ENCODE measurements at places on chromosomes 12 and 14.

GRCh38 chr12:98635657-98636323 lies 8.8 kb downstream of the IKBIP start:
- no peak for DNase-seq

GRCh38 chr14:66248256-66248655 lies 237.9 kb upstream of the CCDC196 start:
- DNase-seq: no peak

- no peak for DNase-seq
These were observed 7.6 kb upstream of the CCDC184 start for GRCh38 chr12:48175613-48176416.

GRCh38 chr12:55906056-55906455 lies 21.6 kb downstream of the PYM1 start:
- DNase-seq: no peak

DNA sequence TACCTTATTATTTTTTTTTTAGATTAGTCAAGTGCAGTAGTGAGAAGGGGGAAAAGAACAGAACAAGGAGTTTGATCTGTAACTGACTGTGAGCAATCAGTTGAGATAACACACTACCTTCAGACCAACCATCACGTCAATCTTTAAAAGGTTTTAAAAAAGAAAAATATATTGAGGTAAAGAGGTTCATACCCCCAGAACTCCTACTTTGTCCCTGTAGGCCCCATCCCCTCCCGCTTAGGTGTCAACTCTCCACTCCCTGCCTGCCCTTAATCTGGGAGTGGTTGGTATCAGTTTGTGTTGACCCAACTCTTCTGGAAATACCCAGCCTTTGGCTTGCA lies 16.2 kb downstream of the MMP14 start:
- DNase-seq: no peak

- no peak for DNase-seq
These were observed 73.2 kb downstream of the SEC23A start for GRCh38 chr14:39029789-39030188.

- no peak for DNase-seq
These were observed 46.0 kb upstream of the EVL start for GRCh38 chr14:100019156-100019744.

DNA sequence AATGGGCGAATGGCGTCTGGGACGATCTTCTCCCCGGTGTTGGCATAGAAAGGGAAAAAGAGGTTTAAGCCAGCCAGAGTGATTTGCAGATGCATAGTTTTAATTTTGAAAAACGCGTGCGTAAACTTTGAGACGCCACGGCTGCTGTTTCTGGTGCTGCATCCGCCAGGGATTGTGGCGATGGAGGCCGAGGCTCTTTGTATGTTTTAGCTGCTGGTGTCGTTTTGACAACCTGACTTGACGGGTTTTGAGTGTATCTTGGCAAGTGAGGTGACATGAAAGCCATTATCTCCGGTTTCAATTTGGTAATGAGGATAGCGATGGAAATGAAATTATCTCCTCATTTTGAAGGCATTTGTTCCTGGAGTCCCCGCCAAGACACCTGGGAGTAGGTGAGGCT lies 1.6 kb downstream of the PTGDR start:
- no peak for DNase-seq

GRCh38 chr12:91178781-91179180 lies 3.8 kb downstream of the DCN start:
- no peak for DNase-seq

DNA sequence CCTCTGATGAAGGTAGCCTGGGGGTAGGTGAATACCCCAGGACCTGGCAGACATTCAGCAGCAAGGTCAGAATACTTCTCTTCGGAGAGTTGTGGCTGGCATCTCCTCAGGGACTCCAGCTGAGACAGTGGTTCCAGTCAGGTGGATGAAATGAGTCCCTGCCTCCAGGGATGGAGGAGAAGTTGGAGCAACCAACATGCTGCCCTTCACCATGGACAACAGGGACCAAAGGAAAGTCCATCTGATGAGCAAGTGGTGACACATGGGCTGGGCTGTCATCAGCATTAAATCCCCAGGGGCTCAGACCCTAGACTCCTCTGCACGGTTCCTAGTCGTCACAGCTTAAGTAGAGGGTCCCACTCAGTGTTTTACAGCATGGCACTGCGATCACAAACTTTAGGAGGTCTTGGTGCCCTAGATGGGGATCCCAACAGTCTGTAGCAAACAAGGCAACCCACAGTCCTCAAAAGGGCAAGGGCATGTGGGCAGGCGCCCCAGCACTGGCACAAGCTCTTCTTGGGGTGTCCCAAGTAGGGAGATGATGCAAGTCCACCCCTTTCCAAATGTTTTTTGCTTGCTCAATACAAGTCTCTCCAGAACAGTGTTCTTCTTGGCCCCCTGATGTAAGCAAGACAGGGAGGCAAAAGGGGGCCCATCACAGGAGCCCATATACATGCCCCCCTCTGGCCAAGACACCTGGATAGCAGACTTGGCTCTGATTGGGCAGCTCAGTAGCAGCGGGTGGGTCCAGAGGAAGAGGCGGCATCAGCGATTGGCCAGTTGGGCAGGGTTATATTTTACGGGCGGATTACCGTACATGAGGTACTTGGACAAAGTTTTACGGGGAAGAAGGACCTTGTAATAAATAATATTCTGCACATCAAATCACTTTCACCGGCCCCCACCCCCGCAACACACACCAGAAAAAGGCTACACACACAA lies 10.8 kb upstream of the CDH24 start:
- DNase-seq: peak; percentile 57

- no peak for DNase-seq
These were observed 164.8 kb downstream of the DERA start for GRCh38 chr12:16075887-16076286.

GRCh38 chr14:20356422-20356821 lies 13.0 kb downstream of the PARP2 start:
- DNase-seq: no peak

DNA sequence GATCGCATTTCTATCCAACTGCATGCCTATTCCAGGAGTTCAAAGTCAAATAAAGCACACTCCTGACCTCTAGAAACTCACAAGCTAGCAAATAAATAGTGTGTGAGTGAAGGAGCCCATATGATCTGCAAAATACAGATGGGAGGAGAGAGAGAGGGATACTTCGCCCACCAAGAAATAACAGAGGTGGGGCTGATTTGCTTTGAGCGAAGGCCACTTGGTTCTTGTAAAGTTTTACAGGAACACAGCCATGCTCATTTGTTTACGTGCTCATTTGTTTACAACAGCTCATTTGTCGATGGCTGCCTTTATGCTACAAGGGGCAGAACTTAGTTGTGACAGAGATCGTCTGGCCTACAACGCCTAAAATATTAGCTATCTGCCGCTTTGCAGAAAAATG lies 63.4 kb upstream of the GPATCH2L start:
- DNase-seq: no peak

- DNase-seq: no peak
These were observed 92.8 kb downstream of the SINHCAF start for GRCh38 chr12:31233061-31233730.

DNA sequence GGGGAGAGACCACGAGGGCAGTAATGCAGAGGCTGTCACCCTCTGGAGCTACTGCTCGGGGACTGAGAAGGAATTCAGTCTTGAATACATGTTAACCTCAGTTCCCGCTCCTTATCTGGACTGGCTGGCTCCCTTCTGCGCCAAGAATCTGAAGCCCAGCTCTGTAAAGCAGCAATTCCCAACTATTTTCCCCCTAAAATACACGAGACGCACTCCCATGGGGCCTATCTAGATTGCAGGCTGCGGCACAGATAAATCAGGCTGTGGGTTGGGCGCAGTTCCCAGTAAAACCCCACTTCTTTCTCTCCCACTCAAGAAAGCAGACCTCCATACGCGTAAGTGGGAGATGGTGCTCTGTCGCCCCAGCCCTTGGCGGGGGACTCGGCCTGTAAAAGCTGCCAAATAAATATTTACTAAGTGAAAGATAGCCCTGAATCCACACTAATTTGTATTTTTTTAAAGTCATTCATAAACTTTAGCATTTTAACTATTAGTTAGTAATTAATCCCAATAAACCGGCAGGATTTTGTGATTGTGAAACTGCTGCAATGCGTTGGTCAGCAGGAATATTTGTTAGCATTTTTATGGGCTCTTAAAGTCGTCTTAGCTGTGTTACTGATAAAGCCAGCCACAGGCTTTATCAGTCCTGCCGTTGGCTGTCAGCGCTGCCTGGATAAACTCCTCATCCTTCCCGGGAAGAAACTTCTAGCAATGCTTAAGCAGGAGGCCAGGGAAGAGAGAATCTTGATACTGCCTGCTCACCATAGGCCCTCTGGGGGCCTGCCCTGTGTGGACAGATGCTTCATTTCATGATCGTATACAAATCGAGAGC lies 17.8 kb downstream of the FBXL14 start:
- no peak for DNase-seq

- DNase-seq: no peak
These were observed 162.4 kb downstream of the GARIN6 start for GRCh38 chr12:99809909-99810308.

- DNase-seq: peak; percentile 77
These were observed 131.8 kb upstream of the EEA1 start for GRCh38 chr12:93060666-93061472.

DNA sequence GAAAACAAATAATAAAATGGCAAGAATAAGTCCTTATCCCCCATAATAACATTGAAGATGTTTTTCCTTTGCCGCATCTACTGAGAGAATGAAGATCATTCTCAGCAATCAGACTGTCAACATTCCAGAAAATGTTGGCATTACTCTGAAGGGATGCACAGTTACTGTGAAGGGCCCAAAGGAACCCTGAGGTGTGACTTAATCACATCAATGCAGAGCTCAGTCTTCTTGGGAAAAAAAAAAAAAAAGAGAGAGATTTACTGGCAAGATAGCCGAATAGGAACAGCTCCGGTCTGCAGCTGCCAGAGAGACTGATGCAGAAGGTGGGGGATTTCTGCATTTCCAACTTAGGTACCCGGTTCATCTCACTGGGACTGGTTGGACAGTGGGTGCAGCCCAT lies 41.3 kb upstream of the OR6J1 start:
- no peak for DNase-seq

DNA sequence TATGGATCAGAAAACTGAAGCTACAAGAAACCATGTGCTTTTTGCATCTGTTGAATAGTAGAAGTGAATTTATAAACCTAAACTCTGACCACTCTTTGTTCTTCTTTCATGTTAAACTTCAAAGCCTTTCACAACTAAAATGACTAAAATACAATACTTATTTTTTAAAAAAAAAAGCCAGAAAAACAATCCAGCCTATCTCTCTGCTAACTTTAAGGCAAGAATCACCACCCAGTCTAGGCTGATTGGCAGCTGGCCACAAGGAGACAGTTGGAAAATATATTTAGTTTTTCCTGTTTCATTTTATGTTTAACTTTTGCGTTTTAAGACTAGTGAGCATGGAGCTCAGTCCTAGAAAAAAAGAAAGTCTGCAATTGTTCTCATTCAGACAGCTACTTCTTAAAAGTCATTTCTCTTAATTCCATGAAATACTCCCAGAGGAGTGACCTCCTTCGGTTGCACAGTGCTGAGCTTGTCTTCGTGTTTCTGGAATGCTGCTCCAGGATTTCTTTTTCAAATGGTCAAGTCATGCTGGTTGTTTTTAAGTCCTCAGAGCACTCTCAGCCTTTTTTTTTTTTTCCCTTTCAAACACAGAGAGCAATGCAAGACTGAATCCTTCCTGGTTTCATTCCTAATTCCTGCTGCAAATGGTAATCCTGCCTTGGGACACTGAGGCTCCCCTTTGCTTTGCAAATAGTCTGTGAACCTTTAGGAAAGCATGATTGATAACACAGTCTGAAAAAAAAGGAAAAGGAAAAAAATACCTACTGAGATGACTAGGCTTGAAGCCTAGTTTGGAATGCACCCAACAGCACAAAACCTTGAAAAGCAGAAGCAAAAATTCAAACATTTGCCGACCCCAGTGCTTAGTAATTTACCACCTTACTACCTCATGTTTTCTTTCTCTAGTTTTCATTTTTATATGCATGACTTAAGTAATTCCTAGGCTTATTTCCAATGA lies 233.3 kb upstream of the DAAM1 start:
- DNase-seq: no peak

DNA sequence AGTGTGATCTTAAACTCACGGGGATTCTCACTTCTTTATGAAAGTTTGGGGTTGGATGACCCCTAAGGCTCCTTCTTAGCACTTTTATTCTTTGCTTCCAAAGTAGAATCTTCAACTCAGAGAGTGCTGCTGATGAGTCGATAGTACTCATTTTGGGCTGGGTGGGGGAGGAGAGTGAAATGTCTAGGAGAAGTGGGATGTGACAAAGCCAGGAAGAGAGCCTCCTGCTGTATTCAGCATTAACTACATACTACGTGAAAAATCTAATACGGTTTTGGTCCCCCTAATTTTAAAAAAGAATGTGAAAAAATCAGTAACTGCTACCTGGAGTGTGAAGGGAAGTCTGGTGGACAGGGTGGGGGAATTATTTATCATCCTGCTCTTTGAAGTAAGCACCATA lies 148.3 kb downstream of the SAMD4A start:
- no peak for DNase-seq

DNA sequence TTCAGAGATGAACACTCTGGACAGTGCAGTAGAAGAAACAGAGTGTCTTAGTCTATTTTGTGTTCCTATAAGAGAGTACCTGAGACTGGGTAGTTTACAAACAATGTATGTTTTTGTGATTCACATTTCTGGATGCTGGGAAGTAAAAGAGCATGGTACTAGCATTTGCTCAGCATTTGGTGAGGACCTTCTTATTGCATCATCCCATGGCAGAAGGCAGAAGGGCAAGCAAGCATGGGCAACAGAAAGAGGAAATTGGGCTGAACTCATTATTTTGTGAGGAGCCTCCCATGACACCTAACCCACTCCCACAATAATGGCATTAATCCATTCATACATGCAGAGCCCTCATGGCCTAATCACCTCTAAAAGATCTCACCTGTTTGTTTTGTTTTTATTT lies 8.0 kb downstream of the ANKS1B start:
- no peak for DNase-seq
